ENCODE measurements at places on chromosomes 13 and 19. TPM values are rescaled to one million over a fixed set of nuclear protein-coding genes. Genes with fewer than 3 reads are reported as not detected.

Gene ZNF729
- 0.07 TPM for total RNA-seq

Gene THSD1
- total RNA-seq = 20.1 TPM

- no peak overlapping the region for H3K27ac ChIP-seq
- H3K36me3 ChIP-seq = no peaks in the 10 kb centered on the region
- no peaks in the 10 kb centered on the region for H3K27me3 ChIP-seq
Measured at GRCh38 chr13:44516771-44517170, 59.4 kb downstream of the TSC22D1 start.

GRCh38 chr13:112079696-112080095, 12.7 kb downstream of the SOX1 start:
- no peak for DNase-seq
- H3K36me3 ChIP-seq = no peaks in the 10 kb centered on the region
- no peaks in the 10 kb centered on the region for H3K27me3 ChIP-seq
- no peaks in the 10 kb centered on the region for H3K4me1 ChIP-seq
- H3K27ac ChIP-seq = no peak overlapping the region
- no peak overlapping the region for H3K4me3 ChIP-seq

GRCh38 chr13:98181111-98181815, 4.2 kb upstream of the RNF113B start:
- H3K4me1 ChIP-seq = no peaks in the 10 kb centered on the region
- no peak for DNase-seq
- H3K36me3 ChIP-seq = no peaks in the 10 kb centered on the region
- no peak overlapping the region for H3K4me3 ChIP-seq
- H3K27ac ChIP-seq = no peak overlapping the region
- no peaks in the 10 kb centered on the region for H3K27me3 ChIP-seq

Data from uterus (tissue), 4 donors.